IPS DF 19.7 (cell line): ENCODE measurements at places on chromosomes 2 and 18.

DNA sequence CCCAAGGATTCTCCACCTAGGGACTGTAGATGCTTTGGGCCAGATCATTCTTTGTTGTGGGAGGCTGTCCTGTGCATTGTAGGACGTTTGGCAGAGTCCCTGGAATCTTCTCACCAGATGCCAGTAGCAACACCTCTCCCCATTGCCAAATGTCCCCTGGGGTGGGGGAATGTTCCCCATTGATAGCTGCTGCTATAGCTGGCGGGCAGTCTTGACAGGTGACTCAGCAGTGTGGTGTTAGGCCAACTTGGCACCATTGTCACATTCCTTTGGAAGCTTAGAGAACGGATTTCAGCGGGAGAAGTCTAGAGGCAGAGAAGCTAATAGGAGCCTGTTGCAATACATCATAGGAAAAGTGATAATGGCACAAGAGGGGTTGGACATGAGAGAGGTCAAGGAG, 495.7 kb upstream of the SMIM21 start:
- DNase-seq: no peak

DNA sequence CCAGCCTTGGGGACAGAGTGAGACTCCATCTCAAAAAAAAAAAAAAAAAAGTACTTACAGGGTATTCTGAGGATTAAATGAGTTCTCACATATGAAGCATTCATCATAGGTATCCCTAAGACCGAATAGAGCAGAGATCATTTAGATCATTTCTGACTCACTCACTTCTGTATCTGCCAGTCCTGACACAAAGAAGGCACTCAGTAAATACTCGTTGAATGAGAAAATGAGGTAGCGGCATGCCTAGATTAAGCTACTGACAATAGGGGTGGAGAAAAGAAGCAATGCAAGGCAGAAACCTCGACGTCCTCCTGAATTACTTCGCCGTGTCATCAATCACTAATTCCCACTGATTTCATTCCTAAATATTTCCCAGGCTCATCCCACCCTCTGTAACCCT, 103.8 kb downstream of the GREB1L start:
- no peak for DNase-seq

GRCh38 chr2:29000481-29000880, 19.4 kb downstream of the TOGARAM2 start:
- DNase-seq: no peak

- no peak for DNase-seq
Measured at GRCh38 chr2:201925056-201925455, 108.6 kb upstream of the FZD7 start.

DNA sequence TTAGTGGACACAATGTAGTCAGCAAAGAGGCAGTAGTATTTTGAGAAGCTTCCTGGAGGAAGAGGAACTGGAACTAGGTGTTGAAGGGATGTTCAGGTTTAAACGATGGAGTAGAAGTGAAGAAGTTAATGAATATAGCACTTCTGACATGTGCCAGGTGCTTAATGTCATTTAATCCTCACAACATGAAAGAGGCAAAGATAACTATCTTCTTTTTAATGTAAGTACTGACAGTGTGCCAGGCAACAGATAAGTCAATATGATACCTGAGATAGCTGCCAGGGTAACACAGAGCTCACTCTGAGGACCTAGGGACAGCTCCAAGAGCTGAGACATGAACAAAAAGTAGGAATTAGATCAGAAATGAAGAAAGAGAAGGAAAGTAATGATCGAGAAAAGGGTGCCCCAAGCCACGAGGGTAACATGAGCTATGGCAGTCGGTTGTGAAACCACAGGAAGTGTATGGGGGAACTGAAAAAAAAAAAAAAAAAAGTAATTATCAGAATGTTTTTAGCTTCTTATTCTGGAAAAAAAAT, 140.7 kb downstream of the RNF144A start:
- no peak for DNase-seq

- DNase-seq: no peak
Measured at GRCh38 chr2:116732322-116732721, 1082.2 kb upstream of the DDX18 start.

DNA sequence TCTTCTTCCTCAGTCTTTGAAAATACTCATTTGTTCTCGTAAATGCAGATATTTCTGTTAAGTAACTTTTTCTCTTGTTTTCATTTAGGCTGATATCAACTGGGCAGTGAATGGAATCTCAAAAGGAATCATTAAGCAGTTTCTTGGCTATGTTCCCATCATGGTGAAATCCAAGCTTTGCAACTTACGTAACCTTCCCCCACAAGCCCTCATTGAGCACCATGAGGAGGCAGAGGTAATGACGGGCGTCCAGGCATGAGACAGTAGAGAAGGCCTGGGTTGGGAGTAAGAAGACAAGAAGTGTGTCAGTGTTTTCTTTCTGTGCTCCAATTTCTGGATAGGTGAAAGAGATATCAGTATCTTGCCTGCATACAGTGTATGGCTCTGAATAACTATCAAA, 5.1 kb downstream of the POLR1B start:
- no peak for DNase-seq

GRCh38 chr2:210445116-210445707, 31.3 kb downstream of the LANCL1 start:
- DNase-seq: no peak

- no peak for DNase-seq
Measured at GRCh38 chr2:54194761-54195750, 61.0 kb downstream of the TSPYL6 start.

DNA sequence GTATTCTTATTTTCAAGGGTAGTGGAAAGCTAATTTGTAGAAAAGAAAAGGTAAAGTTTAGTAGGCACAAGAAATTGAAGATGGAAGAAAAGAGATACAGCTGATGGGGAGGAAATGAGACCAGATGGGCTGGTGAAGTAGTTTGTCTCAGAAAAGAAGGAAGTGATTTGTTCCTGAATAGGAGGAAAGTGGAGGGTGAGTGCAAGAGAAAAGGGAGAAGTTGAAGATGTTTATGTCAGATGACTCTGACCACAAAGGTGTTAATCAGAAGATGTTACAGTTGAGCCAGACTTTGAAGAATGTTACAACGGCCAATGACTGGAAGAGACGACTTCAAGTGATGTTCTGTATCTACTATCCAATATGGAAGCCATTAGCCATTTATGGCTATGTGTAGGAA, 21.2 kb downstream of the ZSCAN30 start:
- DNase-seq: no peak

DNA sequence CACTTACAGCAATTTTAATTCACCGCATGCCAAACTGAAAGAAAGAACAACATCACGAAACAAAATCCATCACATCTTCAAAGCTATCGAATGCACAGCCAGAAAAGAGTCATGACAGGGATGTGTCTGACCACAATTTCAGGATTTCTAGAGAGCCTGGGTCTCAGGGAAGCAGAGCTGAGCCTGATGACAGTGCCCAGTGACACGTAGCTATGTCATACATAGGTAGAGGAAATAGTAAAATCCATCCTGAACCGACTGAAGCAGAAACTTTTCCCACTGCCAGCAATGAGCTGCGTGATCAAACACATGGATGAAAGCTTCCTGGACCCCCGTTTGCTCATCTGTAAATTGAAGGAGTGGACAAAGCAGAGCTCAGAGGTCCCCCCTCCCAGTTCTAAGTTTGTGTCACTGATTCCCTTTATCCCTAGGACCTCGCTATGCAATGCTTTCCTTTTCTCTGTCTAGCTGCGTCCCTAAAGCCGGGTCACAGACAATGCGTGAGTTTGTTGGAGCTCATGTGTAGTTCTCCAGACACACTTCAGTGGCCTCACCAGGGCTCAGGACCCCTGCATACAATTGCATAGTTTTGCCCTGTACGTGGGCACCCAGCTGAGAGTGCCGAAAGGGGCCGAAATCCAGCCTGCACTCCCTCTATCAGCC, 37.6 kb downstream of the CCBE1 start:
- DNase-seq: no peak

- no peak for DNase-seq
Measured at GRCh38 chr2:9099341-9099751, 95.9 kb upstream of the MBOAT2 start.

GRCh38 chr18:74351354-74351753, 35.7 kb downstream of the C18orf63 start:
- DNase-seq: no peak

- DNase-seq: no peak
Measured at GRCh38 chr2:165281387-165281786, 42.2 kb downstream of the SCN2A start.

- DNase-seq: no peak
Measured at GRCh38 chr2:127575941-127576432, 40.5 kb downstream of the MYO7B start.
